HT1080 (cell line): ENCODE measurements at places on chromosomes 7 and 10.

- no peak for DNase-seq
These were observed 74.7 kb downstream of the CXCL12 start for GRCh38 chr10:44309939-44310761.

- DNase-seq, result no peak
These were observed 54.7 kb downstream of the MAPK8 start for GRCh38 chr10:48361176-48361575.

DNA sequence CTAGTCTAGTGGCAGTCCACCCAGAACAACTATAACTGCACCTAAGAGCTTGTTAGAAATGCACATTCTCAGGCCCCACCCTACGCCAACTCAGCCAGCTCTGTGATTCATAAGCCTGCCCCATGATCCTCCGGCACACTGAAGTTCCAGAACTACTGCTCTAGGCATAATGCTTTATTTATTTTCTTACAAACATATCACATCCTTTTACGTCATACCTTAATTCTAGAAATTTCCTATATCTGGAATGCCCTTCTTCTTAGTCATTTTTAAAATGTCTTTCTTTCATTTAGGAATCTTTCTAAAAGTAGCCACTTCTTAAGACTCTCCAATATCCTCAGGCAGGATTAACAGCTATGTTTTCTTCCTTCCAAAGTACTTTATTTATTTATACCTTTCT lies 480.1 kb downstream of the INHBA start:
- DNase-seq, result peak; percentile 53

DNA sequence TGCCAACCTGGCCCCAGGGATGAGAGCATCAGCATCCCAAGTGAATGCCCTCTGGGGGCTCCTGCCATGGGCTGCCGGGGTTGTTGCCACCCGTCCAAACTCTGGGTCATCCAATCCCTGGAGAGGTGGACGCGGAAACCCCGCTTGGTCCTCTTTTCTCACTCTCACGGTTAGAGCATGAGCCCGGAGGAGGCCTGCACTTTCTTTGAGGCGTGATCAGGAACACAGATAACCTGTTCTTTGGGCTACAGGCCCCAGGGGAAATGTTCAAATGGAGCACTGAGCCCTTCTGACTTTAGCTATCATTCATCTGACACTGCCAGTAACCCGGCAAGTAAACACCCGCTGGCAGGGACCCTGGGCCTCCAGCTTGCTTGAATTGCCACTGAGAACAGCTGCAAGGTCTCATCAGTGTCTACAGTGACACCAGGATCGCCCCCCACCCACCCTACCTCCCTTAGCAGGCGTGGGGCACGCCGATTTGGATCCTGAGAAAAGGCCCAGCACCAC lies 29.4 kb upstream of the SLF2 start:
- no peak for DNase-seq

- DNase-seq, result peak; percentile 83
These were observed 97.0 kb upstream of the FAM20C start for GRCh38 chr7:95180-95862.

DNA sequence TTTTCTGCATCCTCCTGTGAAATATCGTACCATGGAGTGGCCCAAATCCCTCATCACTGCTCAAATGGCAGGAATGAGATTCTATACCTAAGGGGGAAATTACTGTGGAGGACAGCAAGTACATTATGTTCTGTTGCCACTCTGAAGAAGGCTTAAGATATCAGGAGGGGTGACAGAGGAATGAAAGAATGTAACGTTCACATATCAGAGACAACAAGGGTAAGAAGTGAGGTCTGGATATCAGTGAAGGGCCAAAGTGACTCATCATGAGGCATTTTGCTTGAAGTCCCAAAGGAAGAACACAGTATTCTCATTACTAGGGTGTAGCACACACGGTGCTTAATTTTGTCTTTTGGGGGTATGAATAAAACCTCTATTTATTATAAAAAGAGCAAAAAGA lies 71.5 kb upstream of the SLC13A1 start:
- DNase-seq, result peak; percentile 84

DNA sequence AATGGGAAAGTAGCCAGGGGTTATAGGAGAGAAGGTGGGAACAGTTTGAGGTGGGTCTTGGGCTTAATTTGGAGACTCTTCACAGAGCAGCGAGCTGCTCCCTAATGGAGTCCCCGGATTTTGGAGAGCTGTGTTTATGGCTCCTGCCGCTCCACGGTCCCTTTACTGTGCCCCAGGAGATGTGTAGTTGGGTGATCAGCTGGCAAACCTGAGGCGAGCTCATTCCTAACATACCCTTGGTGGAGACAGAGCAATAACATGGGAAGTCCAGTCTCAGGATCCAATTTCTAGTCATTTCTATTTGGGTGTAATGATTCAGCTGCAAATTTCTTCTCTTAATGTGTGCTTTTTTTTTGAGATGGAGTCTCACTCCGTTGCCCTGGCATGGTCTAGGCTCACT lies 1.5 kb downstream of the GARIN1A start:
- DNase-seq, result no peak

DNA sequence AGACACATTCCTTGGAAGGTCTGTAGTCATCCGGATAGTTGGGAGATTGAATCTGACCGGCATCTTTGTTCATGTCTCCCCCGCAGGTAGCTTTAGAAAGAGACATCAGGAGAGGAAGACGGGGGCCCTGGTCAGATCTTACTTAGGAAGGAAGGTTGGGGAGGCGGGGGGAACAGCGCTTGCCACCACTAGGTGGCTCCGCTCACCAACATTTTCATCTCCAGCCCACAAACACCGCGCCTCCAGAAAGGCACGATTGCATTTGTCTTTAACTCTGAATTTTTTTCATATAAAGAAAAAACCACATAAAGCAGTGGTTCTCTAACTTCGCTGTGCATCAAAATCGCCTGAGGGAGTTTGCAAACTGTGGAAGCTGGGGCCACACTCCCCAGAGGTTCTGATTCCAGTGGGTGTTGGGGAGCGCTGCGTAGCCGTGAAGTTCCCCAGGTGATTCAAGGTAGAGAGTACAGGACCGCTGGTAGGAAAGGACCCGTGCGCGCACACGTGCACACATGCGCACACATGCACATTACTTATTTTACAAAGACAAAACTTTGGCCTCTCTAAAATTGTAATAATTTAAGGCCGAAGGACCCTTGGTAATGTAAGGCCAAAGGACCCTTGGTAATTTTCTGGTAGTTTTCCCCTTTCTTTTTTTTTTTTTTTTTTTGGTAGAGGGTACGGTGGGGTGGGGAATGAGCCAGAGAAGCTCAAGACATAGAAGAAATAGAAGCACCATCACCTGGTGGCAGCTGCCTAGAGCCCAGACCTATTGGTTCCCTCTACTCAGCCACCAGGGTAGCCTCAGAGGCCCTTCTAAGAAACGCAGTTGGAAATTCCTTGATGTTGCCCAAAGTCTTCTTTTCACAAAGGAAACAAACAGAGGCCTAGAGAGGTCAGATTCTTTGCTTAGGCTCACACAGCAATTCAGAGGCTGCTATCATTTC lies 37.4 kb upstream of the OPALIN start:
- peak; percentile 73 for DNase-seq

DNA sequence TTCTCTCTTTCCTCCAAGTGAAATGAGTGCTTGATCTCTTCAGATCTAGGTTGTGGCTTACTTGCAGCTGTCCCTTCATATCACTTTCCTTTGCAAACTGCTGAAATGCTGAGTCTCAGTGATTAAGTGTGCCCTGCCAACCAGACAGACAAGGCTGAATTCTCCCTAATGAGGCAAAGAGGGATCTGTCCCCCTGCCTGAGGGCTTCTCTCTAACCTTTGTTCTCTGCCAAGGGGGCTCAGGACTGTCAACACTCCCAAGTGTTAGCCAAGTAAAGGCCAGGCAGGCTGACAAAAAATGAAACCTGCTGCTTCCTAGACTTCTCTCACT lies at the start of gene MSS51:
Gene MSS51 (minus strand): TSS at position 24 of the 330 bp plus-strand sequence. CDS start 5,277 bp downstream, outside the sequence.
- no peak for DNase-seq

DNA sequence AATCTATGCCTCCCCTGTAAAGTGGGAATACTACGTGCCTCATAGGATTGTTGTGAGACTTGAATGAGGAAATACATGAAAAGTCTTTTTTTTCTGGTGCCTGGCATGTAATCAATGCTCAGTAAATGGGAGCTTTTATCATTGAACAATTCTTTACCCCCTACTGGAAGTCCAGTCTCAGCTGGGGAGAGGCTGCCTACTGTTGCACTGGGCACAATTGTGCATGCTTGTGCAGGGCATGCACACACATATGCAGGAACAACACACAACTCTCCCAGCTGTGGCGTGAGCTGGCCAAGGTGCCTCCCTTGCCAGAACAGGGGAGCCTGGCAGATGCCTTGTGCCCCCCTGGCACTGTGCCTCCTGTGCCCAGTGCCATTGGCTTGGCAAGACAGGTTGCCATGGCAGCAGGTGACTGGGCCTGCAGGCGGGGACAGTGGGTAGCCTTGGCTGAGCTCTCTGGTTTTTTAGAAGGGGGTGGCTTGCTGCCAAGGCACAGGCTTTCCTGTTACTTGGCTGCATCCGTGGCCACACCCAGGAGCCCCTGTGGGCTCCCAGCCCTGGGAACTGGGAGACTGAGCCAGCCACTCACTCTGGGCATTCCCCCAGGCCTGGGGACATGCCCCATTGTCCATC lies 16.1 kb upstream of the PALD1 start:
- DNase-seq, result peak; percentile 51

DNA sequence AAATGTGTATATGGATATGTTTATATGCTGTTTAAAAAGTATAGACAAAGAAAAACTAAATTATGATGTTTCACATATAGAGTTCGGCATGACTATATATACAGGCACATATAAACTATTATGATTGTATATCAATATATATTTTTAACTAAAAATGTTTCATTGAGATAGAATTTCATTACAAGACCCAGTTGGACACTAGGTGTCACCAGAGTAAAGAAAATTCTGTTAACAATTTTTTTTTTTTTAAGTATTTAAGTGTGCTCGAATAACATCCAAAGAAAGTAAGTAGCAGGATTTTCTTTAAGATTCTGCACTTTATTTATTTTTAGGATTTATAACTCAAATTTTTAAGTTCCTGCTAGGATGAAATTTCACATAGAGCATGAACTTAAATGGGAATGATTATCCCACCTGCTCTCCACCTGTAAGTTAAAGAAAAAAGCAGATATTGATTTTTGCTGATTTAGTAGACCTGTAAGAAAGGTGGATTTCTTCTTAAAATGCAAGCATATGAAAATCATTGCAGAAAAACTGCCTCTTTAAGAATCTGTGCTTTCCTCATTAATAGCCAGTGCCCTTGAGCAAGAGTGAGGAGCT lies 961.5 kb downstream of the PCDH15 start:
- peak; percentile 25 for DNase-seq

DNA sequence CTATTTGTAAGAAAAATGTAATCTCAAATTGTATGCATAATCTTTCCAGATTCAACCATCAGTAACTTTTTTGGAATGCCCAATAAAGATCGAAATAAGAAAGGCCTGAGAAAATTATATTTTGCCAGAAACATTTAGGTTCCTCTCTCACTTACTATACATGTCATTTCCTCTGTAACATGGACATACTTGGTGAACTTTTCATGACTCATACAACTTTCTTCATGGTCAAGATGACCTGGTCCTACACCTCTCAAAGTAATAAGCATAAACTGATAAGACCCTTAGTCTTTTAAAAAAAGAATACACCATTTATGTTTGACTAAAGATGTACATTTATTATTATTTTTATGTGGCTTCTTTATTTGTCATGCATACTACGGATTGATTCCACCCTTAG lies 125.3 kb downstream of the REEP3 start:
- no peak for DNase-seq

DNA sequence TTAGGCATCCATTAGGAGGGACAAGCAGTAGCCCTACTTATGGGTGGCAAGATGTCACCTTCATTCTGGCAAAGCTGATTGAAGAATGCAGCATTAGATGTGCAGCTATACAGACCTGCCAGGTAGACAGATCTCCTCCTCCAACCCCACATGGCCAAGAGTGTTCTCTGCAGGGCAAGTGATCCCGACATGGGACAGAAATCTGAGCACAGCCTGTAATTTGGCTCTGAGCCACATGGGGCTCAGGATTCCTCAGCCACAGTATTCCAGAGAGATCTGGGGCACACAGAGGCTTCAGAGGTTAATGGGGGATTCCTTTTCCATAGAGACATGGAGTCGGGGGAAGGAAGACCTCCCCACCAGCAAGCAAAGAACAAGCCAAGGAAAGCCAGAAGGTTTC lies 58.7 kb upstream of the GDF10 start:
- no peak for DNase-seq

GRCh38 chr7:17233603-17234002 lies 64.8 kb upstream of the AHR start:
- no peak for DNase-seq

GRCh38 chr7:5231811-5232484 lies 41.9 kb downstream of the WIPI2 start:
- no peak for DNase-seq

GRCh38 chr10:124279298-124279697 lies 139.4 kb downstream of the OAT start:
- no peak for DNase-seq

GRCh38 chr7:117776224-117776623 lies 97.0 kb downstream of the CTTNBP2 start:
- DNase-seq, result no peak

DNA sequence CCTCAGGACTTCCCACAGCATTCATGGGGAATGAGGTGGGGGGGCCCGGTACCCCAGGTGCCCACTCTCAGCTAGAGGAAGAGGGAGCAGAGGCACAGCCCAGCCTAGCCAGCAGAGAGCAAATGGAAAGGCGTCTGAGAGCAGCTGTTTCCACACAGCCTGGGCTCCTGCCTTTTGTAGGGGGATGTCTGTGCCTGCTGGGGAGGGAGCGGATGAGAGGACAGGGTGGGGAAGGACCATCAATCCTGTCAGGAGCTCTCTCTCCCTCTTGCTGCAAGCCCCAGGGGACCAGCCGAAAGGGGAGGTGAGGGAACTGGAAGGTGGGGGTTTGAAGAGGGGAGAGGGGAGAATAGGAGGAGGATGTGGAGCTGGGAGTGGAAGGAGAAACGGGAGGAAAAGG lies at the start of gene PKD2L1:
Gene PKD2L1 (minus strand): TSS at position 150 of the 400 bp plus-strand sequence. CDS start 125 bp downstream, at position 25.
- DNase-seq, result no peak

GRCh38 chr7:157339777-157340677 lies 3.2 kb downstream of the DNAJB6 start:
- DNase-seq, result peak; percentile 74

- no peak for DNase-seq
These were observed 11.3 kb downstream of the KMT2C start for GRCh38 chr7:152424348-152425108.

GRCh38 chr7:89887489-89887888 lies 266.8 kb upstream of the STEAP1 start:
- peak; percentile 52 for DNase-seq

GRCh38 chr10:19922236-19922963 lies 106.2 kb downstream of the PLXDC2 start:
- peak; percentile 4 for DNase-seq

GRCh38 chr10:1475771-1476454 lies 261.4 kb downstream of the ADARB2 start:
- no peak for DNase-seq
